ENCODE measurements at places on chromosomes 1 and 21. TPM values are rescaled to one million over a fixed set of nuclear protein-coding genes. Genes with fewer than 3 reads are reported as not detected.

The EPHX1 gene
- total RNA-seq = 297 TPM

The FCRL6 gene
- 0.71 TPM for total RNA-seq

The AURKAIP1 gene
- 112 TPM for total RNA-seq

The TRAF3IP3 gene
- total RNA-seq = 2.1 TPM

The NSUN4 gene
- 40.0 TPM for total RNA-seq

- H3K27me3 ChIP-seq = no peaks in the 10 kb centered on the region
- H3K4me1 ChIP-seq = no peaks in the 10 kb centered on the region
- no peak overlapping the region for H3K4me3 ChIP-seq
- no peak for DNase-seq
- no peak overlapping the region for H3K27ac ChIP-seq
- no peaks in the 10 kb centered on the region for H3K36me3 ChIP-seq
These were observed 452.3 kb downstream of the OMA1 start for GRCh38 chr1:58094221-58094620.

DNA sequence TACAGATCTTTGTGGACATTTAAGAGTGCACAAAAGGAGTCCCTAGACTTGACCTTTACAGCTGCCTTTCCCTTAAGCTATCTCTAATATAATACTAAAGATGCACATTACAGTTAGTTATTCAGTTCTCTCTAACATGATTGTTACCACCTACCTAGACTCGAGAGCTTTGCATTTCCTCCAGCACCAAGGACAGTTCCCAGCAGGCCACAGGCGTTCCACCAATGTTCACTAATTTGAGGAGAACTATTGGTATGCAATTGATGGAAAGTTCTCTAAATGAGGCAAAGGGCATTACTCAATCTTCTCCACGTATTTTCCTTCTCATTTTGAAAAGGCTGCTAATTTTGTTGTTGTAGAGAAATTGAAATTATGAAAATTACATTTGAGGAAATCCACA, 5.4 kb upstream of the NTNG1 start:
- no peak overlapping the region for H3K27ac ChIP-seq
- DNase-seq = peak; percentile 16
- no peak overlapping the region for H3K4me3 ChIP-seq
- peaks cover 8% of the 10 kb centered on the region for H3K4me1 ChIP-seq
- no peaks in the 10 kb centered on the region for H3K27me3 ChIP-seq

DNA sequence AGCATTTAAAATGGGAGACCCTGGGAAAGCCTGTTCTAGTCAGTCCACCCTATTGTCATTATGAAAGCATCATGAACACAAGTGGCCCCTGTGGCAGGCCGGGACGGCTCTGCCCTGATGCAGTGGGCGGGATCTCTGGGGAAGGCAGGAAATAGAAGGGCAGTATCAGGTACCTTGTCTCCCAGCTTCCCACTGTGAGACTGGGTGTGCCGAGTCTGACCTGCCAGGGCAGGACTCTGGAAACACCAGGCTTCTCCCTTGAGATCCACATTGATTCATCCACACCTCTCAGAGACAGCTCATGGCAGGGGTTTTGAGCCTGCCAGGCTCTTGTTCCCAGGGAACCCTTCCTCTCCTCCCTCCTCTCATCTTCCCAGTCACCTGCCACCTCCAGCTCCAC, 24.5 kb upstream of the GNPAT start:
- DNase-seq = no peak
- no peak overlapping the region for H3K4me3 ChIP-seq
- no peaks in the 10 kb centered on the region for H3K27me3 ChIP-seq
